ENCODE measurements at places on chromosomes 16 and 17. TPM values are rescaled to one million over a fixed set of nuclear protein-coding genes. Genes with fewer than 3 reads are reported as not detected.

The CD300C gene
- not detected for total RNA-seq

The SPNS3 gene
- total RNA-seq, result not detected

The ARL5C gene
- total RNA-seq, result not detected

The ACSM5 gene
- 1.1 TPM for total RNA-seq

The ABCC3 gene
- total RNA-seq, result 0.93 TPM

The GRAP gene
- under 0.01 TPM for total RNA-seq

The GRB7 gene
- total RNA-seq, result not detected

The DHX58 gene
- 86.9 TPM for total RNA-seq

The ACSM2B gene
- not detected for total RNA-seq

Measured in melanocyte of skin (primary cell).